Activated naive CD4-positive, alpha-beta T cell treated with anti-CD3 and anti-CD28 coated beads, Interleukin-2, amount 50 U/mL, for 16 hours (primary cell): ENCODE measurements at places on chromosomes 3 and 15.
A peak's percentile ranks its signal among the peaks of the same experiment; 100 is the strongest.

GRCh38 chr3:2377281-2377680, 278.6 kb downstream of the CNTN4 start:
- DNase-seq, result no peak

GRCh38 chr3:157157836-157158235, 2.1 kb downstream of the CCNL1 start:
- DNase-seq, result no peak

GRCh38 chr3:16494814-16495431, 18.6 kb downstream of the RFTN1 start:
- DNase-seq, result no peak

GRCh38 chr3:12662593-12663400, 1.1 kb downstream of the RAF1 start:
- DNase-seq, result peak; percentile 31

DNA sequence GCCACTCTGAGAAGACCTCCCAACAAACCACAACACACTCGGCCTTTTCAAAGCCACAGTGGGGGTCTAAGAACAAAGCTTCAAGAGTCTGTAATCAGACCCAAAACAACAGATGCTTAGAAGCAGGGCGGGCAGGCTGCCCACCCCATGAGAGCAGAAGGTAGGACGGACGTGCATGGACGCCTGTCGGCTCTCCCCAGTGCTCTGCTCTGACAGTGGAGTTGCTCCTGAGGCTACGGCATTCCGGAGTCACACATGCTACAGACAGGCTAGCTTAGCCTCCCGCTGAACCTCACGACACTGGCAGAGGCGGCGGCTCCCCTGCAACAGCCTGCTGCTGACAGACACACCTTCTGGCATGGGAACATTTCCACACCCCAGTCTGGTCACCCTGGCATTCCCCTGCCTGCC, 33.5 kb downstream of the SLCO2A1 start:
- DNase-seq, result no peak

DNA sequence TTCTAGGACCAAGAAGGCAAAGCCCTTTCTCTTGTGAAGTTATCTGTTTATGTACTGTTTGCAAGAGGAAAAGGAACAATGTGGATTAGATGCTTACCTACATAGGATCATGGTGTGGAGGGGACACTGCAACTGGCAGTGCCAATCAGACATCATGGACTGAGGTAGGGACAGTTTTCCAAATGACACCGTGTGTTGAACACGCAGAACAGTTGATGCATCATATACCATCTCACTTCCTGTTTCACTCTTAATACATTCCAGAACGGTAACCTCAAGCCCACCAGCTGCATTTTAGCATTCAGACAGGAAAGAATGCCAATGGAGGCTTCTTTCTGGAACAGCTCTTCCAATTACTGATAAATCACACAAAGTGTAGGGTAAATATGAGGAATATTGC, 397.7 kb upstream of the LMCD1 start:
- DNase-seq, result no peak

- no peak for DNase-seq
Measured at GRCh38 chr15:65420975-65421359, 1.8 kb downstream of the IGDCC4 start.

DNA sequence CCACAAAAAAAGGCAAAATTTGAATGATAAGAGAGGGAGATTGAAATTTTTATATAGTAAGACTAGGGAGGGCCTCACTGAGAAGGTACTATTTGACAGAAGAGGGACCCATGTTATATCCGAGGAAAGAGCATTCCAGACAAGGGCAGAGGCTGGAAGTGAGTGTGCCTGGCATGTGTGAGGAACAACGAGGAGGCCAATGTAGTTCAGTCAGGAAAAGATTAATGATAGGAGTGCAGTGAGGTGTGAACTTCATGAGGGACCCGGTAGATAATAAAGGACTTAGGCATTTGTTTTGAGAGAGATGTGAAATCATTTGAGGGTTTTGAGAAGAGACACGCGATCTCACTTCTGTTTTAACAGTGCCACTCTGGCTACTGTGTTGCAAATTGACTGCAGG, 36.3 kb downstream of the ASTE1 start:
- DNase-seq, result no peak

GRCh38 chr3:156492801-156493261, 62.1 kb downstream of the SSR3 start:
- no peak for DNase-seq

- no peak for DNase-seq
Measured at GRCh38 chr15:57457726-57458125, 81.4 kb downstream of the CGNL1 start.

GRCh38 chr3:30862004-30862403, 32.5 kb downstream of the GADL1 start:
- no peak for DNase-seq

DNA sequence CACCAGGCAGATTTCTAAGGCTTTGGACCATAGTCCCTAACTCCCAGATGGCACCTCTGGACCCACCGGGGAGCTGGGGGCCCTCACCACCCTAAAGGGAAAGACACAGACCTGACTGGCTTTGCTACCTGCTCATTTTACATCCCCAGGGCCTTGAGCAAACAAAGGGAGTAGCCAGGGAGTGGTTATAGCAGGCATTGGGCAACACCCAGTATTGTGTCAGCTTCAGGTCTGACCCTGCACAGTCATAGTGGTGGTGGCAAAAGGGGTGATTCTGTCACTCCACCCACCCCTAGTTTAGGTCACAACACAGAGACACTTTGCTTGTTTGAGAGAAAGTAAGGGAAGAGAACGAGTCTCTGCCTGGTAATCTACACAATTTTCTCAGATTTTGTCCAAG, 352.5 kb downstream of the DIPK2A start:
- DNase-seq, result no peak

DNA sequence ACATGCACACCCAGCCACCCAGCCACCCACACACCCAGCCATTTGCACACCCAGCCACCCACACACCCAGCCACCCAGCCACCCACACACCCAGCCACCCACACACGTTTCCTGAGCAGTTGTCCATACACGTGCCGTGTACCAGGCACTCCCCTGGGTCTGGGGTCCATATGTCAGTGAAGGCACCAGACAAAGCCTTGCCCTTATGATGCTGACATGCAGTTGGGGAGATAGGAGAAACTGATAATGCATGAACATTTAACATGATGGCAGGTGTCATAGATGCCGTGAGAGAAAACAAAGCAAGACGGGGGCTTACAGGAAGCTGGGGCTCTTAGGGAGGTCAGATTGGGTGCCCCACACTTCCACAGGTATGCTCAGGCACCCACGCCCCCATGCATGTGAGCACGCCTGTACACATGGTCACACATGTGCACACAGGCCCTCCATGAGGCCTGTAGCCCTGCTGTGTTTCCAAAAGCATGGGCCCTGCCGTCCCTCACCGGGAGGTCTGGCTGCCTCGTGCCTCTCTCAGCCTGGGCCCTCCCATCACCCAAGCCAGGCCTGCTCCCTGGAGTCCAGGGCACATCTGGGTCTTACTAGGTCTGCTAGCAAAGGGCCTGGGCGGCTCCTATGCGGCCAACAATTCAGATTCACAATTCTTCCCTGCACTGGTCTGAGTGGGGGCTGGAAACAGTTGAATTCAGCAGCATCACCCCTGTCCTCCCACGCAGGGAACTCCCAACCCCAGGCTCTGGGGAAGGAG, 3.6 kb upstream of the DNAJB8 start:
- no peak for DNase-seq

DNA sequence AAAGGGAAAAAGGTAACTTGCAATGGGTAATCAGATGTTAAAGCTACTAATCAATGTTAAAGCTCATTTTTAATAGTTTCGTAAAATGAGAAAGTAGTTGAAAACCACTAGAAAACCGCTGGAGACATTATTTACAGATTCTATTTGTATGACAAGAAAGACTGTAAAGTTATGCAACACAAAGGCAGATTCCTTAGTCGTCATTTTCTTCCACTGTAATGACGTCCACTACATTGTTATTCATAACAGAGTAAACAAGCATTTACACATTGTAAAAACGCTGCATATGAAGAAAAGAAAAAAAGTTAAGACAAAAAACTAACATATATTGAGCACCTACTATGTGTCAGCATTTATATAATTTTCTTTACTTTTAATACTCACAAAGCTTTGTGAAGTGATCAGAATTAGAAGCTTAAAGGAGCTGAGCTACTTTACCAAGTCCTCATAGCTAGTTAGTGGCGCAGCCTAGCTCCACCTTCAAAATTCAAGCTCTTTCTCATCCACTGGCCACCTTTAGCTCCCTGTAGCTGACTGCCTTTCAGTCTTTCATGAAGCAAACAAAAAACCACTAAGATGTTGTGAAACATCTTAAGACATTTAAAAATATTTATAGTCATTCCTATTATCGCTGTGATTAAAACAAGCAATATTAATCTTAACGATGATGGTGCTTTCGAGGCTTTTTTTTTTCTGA, 100.1 kb upstream of the CDIN1 start:
- no peak for DNase-seq

DNA sequence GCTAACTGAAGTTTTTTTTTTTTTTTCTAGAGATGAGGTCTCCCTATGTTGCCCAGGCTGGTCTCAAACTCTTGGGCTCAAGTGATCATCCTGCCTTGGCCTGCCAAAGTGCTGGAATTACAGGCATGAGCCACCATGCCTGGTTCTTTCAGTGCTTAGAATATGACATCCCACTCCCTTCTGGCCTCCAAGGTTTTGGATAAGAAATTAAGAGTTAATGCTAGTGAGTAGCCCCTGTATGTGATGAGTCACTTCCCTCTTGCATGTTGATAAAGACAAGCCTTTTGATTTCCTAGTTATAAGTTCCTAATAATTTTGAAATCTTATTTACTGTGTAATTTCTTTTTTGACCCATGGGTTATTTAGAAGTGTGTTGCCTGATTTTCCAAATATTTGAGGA, 35.7 kb upstream of the DNAJC19 start:
- DNase-seq, result no peak
